NCI-H510A (cell line): ENCODE measurements at places on chromosomes 11 and 22.

DNA sequence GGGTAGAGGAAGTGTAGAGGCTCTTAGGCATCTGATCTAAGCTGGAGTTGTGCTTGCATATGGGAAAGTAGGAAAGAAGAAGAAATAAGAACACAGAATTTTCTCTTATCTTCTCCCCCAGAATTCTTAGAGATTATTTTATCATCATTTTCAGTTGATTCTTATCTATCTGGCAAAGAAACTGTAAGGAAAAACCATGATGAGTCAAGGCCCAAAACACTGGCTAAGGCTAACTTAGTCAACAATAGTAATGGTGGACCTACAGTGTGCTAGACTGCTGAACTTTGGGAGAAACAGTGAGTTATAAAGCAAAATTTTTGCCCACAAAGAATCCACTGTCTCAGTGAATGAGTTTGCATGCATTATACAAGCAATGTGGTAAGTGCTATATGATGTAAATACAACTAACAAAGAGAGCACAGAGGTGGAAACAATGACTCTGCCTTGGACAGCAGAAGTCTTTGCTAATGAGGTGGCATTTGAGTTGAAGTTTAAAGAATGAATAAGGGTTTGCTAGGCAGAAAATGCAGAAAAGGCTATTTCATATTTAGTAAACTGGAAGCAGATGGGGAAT is 344.5 kb upstream of the PLET1 start:
- DNase-seq: no peak

DNA sequence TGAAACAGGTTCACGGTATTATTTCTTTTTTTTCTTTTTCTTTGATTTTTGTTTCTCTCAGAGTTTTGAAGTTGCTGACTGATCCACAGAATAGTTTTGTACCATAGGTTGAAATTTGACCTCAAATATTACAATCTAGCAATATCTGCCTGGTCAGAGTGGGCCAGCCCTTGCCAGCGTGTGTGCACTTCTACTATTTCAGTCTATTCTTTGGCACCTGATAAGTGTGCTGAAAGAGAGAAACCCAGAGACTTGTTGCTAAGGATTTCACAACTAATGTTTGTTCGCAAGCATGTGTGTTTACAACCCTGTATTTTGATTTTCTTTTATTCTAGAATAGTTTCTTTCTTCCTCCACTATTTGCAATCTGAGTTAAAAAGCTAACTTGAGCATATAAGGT is 1125.2 kb upstream of the CNTN5 start:
- DNase-seq: no peak

GRCh38 chr22:22092974-22093373 is 110.4 kb upstream of the TOP3B start:
- DNase-seq: no peak

DNA sequence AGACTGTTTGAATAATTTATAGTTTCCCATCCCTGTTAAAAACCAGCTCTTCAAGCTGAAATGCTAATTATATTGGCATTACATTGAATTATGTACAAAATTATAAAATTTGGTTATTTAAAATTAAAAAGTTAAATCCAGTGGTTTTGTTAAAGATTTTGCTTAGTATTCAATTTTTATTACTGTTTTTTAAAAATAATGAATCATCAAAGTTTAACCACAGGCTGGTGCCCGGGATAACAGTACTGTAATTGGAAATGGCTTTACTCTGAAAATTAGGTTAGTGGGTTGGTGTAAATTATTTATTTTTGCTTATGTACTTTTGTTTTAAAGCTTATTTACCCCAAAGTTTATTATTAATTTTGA is 45.4 kb upstream of the WEE1 start:
- no peak for DNase-seq

- DNase-seq: no peak
These were observed 375.9 kb downstream of the GUCY1A2 start for GRCh38 chr11:106642331-106642730.

DNA sequence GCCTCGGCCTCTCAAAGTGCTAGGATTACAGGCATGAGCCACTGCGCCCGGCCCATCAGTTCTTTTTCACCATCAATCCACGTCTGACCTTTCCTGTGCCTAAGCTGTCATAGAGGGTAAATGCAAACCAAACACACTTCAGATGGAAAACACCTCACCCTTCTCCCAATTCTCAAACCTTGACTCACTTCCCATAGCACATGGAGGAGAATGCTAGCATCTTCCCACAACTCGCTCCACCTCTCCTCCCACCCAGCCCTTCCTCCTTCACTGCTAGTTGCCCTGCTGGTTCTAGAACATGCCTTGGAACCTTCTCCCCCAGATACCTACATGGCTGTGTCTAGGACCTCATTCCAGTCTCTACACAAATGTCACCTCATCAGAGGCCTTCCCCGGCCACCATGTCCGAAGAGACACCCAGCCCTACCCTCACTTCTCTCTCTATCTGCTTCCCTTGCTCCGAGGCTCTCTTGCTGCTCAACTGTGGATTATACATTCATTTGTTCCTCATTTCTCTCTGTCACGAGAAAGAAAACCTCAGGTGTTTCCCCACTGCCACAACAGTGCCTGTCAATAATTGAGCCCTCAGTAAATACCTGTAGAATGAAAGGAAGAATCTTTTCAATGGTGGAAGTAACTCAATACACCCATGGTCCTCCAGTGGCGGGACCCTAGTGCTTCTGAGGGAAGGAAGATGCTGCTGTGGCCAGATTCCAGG is 21.3 kb upstream of the NCF4 start:
- DNase-seq: no peak

- DNase-seq: no peak
These were observed 326.6 kb downstream of the MN1 start for GRCh38 chr22:27474711-27475547.

- DNase-seq: no peak
These were observed 10.6 kb downstream of the TBC1D22A start for GRCh38 chr22:46773076-46773475.

GRCh38 chr22:30362651-30363281 is 6.0 kb downstream of the CCDC157 start:
- no peak for DNase-seq

DNA sequence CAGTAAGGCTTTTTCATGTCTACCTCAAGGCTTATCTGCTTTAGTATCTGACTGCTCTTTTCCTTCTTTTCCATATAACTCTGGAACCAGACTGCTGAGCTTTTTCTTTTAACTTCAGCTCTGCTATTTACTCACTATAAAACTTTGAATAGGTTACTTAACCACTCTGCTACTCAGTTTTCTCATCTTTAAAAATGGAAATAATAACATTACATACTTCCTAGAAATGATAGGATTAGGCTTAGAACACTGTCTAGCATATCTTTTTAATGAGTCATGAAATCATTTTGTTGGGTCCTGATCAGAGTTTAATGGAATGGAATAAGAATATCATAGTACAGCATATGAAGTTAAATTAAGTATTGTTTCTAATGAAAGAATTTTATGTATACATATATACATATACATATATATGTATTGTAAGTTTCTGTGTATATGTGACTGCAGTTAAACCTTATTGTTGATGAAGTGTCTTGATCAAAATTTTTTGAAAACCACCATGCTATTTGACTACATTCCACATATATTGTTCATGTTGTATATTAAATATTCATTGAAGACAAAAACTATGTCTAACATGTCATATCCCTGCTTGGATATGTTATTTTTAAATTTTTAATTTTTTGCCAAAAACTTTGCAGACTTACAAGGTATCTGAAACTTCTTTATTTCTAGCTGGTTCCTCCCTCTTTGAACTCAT is 120.2 kb downstream of the METTL15 start:
- DNase-seq: no peak

- no peak for DNase-seq
These were observed 21.2 kb downstream of the PACSIN2 start for GRCh38 chr22:42993651-42994275.

GRCh38 chr11:113376156-113376555 is 11.4 kb upstream of the ANKK1 start:
- DNase-seq: no peak

DNA sequence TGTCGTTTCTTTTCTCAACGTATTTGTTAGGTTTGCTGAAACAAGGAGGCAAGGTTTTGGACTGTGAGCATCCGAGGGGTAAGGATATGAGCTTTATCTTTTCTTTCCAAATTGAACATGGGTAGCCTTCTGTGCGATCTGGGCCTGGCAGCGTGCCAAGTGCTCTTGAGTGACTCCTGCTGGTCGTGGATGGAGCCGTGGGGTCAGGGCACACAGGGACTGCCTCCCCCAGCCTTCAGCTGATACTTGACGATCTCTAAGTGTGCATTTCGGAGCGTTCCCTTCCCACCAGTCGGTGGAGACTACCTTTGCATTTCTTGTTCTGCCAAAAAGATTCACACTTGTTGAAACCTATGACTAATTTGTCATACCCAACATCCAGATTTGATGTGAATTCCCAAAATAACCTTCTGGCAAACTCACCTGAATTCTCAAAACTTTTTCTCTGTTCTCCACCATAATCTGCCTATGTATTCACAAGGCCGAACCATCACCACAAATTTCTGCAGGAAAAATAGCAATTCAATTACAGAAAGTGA is 40.1 kb upstream of the CLMP start:
- no peak for DNase-seq

DNA sequence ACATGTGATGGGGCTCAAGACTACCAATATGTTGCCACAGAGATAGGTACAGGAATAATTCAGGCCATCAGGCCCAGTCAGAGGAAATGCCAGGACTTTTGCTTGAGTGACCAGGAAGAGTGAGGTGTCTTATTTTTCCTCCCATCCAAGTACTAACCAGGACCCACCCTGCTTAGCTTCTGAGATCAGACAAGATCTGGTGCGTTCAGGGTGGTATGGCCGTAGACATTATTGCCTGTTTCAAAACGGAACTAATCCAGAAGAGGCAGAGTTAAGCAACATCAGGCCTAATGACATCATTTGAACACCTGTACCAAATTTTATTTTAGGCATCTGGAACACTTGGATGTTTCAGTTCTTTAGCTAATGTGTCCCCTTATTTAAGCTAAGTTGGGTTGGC is 205.5 kb upstream of the POU2AF2 start:
- no peak for DNase-seq

- DNase-seq: no peak
These were observed 549.3 kb upstream of the CCDC90B start for GRCh38 chr11:83835423-83835822.

DNA sequence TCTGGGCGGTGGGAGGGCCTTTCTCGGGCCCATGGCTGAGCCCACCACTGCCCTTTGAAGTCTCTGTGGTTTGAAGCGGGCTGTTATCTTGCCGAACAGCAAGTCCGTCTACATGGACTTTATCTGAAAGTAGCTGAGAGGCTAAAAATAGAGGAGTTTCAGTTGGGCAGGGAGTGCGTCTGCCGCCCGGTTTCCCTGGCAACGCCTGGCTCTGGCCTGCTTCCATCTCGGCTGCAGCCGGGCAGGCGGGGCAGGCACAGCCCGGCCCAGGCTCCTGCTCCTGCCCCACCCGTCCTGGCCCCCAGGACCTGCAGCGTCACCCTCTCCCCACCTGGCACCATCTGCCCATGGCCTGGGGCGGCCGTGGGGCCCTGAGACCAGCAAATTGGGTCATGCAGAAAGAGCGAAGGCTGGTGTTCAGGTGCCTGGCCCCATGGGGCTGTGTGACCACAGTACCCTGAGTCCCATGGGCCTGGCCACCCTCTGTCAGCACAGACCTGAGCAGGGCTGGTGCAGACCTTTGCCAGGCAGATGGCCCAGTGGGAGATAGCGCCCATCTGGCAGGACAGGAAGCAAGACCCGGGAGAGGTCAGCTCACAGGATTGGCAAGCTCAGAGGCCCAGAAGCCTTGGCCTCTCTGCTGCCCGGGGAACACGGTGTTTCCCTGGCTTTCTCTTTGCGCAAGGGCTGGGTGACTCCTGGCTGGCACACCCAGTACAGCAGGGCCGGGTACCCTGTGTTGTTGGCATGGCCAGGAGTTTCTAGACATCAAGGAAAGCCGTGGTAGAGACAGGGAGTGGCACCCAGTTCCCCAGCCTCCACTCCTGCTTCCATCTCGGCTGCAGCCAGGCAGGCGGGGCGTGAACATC is 79.1 kb upstream of the KCNQ1OT1 start:
- DNase-seq: no peak

- DNase-seq: no peak
These were observed 1398.9 kb downstream of the BRD1 start for GRCh38 chr22:48428631-48429371.

GRCh38 chr11:91904792-91905785 is 319.5 kb upstream of the FAT3 start:
- no peak for DNase-seq
